ENCODE measurements at places on chromosomes 12 and 14. TPM values are rescaled to one million over a fixed set of nuclear protein-coding genes. Genes with fewer than 3 reads are reported as not detected.

Gene KRT4
- total RNA-seq: not detected

Gene KRT79
- total RNA-seq: 0.28 TPM

Gene KCNC2
- total RNA-seq: 3.2 TPM

Gene SRRM4
- 6.6 TPM for total RNA-seq

Gene TSPAN9
- 27.6 TPM for total RNA-seq

Gene AMIGO2
- total RNA-seq: 5.6 TPM

Gene MUCL1
- not detected for total RNA-seq

Gene SIX6
- 0.11 TPM for total RNA-seq

Gene VRK1
- total RNA-seq: 41.0 TPM

Gene KRT72
- 0.11 TPM for total RNA-seq

Gene IFNG
- not detected for total RNA-seq

Gene TAS2R20
- 3.4 TPM for total RNA-seq

- no peak for DNase-seq
Observed at GRCh38 chr12:92821142-92821541, 108.0 kb downstream of the EEA1 start.

GRCh38 chr12:810671-811415 lies 58.5 kb downstream of the WNK1 start:
- no peak for DNase-seq

- no peak for DNase-seq
Observed at GRCh38 chr12:132414634-132415326, 75.2 kb upstream of the FBRSL1 start.

DNA sequence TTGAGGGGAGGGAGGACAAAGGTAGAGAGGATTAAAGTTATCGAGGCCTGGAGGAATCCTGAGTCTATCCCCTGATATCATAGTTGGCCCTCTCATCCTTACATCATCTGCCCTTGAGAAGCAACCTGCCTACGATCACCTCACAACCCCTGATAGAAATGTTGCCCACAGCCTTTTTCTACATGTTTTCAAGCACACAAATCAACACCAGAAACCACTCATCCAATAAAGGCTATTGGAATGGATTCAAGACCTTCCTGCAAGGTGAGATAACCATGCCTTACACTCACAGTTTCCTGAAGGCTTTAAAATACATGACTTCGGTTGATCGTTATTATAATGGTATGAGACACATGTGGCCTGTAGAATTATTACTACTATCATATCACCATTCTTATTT lies 175.7 kb upstream of the EGLN3 start:
- no peak for DNase-seq

DNA sequence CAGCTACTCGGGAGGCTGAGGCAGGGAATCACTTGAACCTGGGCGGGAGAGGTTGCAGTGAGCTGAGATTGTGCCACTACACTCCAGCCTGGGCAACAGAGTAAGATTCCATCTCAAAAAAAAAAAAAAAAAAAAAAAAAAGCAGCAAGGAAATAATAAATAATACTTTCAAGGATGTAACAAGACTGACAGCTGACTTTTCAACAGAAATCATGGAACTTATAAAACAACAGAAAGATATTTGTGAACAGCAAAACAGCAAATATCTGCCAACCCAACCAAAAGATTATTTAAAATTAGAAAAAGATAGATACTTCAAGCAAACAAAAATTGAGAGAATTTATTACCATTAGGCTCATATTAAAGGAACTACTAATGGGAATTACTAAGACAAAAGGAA lies 115.1 kb downstream of the TSHR start:
- DNase-seq: no peak

- peak; percentile 58 for DNase-seq
Observed at GRCh38 chr14:66383257-66383656, 102.9 kb upstream of the CCDC196 start.

DNA sequence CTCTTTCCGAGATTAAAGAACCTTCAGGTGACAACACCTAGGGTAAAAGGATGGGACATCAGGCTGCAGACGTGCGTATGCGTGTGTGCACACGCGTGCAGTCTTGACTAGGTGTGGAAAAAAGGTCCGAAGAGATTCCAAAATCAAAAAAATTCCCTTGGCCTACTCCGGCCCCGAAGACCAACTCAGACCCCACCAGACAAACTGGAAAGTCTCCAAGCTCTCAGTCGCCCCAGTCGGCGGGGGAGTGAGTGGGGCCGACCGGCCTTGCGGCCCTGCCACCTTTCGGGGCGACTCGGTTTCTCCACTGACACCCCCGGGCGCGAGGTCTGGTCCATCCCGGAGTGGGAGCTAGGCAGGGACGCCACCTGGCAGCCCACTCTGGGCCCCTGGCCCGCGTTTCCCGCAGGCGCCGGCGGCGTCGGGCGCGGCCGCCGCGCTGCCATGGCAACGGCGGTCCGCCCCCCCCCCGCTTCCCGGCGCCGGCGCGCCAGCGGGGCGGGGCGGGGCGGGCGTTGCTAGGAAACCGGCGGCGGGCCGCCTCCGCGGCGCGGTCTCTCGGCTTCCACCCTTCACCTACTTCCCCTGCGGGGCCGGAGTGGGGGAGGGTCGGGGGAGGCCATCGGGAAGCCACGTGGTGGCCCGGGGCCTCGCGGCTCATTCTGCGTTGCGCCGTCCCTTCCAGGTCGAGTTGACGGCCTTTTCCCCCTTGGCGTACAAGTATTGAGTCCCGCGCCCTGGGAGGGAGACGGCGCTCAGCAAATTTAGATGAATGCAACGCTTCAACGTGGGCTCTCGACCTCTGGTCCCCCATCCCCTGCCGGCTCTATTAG lies 253.1 kb downstream of the EFCAB11 start:
- DNase-seq: peak; percentile 89

- no peak for DNase-seq
Observed at GRCh38 chr12:76766161-76766560, 2.2 kb downstream of the ZDHHC17 start.

- DNase-seq: no peak
Observed at GRCh38 chr14:99199846-99200653, 71.9 kb downstream of the BCL11B start.

GRCh38 chr12:26121323-26122060 lies 3.3 kb downstream of the BHLHE41 start:
- DNase-seq: no peak

- DNase-seq: no peak
Observed at GRCh38 chr14:57380935-57381334, 9.5 kb upstream of the NAA30 start.

GRCh38 chr14:79862045-79862444 lies 349.3 kb downstream of the DIO2 start:
- no peak for DNase-seq

DNA sequence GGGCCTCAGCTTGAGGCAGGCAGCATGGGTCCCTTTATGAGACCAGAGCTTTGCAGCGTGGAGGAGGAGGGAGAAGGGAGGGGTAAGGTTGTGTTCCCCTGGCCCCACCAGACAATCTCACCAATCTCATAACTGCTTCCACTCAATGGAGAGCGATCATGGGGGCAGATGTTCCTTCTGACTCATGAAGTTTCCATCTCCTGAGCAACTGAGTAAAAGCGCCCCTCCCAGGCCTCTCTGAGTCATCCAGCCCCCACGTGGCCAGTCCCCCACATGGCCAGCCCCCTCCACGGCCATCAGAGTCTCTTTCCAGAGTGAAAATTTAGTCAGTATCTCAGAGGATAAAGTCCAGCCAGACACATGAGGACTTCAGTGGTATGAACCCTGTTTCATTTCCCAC lies 39.2 kb upstream of the PLXNC1 start:
- DNase-seq: no peak

DNA sequence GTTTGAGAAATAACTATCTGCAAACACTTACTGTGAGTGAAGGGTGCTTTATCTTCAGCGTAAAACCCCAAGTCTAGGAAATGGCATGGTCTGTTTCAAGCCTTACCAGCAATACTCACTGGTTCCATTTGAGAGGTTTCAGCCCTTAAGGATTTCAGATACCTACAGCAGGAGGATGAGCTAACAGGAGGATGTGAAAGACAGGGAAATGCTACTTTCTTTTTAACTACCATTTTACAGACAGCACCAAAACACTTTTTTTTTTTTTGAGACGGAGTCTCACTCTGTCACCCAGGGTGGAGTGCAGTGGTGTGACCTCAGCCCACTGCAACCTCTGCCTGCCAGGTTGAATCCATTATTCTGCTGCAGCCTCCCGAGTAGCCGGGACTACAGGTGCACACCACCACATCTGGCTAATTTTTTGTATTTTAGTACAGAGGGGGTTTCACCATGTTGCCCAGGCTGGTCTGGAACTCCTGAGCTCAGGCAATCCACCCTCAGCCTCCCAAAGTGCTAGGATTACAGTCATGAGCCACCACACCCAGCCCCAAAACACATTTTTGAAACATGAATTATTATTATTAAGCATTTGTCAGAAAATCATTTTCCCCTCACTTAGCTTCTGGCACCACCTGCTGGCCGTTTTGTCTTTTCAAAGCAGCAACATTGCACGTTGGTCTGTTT lies 4.6 kb downstream of the MTRFR start:
- DNase-seq: peak; percentile 82

DNA sequence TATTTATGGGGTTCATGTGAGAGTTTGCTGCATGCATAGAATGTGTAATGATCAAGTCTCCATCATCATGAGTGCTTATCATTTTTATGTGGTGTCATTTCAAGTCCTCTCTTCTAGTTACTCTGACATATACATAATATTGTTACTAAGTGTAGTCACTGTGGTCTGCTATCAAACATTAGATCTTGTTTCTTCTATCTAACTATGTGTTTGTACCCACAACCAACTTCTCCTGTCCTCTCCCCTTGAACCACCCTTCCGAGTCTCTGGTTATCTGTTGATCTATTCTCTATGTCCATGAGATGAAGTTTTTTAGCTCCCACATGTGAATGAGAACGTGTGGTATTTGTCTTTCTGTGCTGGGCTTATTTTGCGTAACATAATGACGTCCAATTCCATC lies 107.7 kb downstream of the RAD51B start:
- no peak for DNase-seq

DNA sequence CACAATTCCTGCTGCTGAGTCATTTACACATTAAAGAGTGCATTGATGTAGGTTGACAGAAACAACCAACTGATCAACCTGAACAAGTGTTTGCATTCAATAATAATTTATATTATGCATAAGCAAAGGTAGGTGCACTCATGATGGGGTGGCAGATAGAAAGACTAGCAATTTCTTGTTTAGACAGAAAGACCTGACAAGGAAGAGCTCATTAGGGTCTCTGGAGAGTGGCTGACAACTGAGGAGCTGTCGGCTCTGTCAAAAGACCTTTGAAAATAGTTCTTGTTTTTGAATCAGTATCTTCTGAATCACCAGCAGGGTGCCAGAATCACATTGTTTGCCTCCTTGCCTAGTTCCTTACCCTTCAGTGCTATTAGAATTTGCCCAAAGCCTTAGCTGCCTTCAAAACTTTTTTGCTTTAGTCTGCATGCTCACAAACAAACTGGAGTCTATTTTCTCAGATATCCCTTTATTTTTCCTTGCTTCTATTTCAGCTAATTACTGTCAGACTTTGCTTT lies 234.7 kb downstream of the BTG1 start:
- DNase-seq: no peak

GRCh38 chr14:98907271-98907670 lies 364.7 kb downstream of the BCL11B start:
- no peak for DNase-seq

DNA sequence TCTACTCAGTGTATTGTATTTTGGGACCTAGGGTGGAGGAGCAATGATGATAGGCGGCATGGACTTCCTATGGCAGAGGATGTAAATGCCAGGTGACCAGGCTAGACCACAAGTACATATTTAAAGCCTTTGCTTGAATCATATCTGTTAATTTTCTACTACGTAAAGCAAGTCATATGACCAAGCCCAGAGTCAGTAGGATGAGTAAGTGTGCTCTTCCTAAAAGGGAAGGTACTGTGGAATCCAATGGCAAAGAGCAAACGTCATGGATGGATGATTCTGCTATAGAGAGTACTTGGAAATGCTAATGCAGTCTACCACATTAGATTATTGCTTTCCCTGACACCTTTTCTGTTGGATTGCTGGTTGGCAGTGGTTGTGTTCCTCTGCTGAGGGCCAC lies 16.8 kb downstream of the GPATCH2L start:
- no peak for DNase-seq

- no peak for DNase-seq
Observed at GRCh38 chr12:91307957-91308670, 125.5 kb upstream of the DCN start.

DNA sequence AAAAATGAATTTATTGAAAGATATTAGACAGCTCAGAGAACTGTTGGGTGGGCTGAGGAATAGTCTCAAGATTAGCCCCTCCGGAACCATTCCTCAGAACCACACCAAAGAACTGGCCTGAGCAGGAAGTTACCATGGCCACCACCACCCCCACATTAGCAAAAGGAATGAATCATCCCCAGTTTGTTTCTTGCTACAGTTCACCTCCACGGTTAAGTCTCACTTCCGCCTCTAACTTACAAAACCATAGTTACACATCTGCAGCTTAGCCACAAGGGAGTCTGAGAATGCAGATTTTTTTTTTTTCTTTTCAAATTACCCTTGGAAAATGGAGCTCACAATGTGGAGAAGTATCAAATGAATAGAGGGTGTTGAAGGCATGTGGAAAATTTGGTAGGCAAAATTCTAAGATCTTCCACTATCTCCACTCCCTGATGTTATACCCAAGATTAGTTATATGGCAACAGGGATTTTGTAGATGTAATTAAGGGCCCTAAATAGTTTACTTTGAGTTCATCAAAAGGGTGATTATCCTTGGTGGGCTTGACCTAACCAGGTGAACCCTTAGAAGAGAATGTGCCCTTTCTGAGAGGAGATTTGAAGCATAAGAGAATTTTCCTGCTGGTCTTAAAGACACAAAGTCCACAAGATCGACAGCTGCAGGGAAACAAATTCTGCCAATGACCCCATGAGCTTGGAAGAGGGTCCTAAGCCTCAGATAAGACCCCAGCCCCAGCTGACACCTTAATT lies 129.8 kb upstream of the KRR1 start:
- peak; percentile 81 for DNase-seq

- DNase-seq: peak; percentile 98
Observed at GRCh38 chr12:93570552-93571364, 1.7 kb upstream of the SOCS2 start.

GRCh38 chr14:51597261-51598001 lies 54.3 kb upstream of the FRMD6 start:
- no peak for DNase-seq

Measured in spinal cord (tissue), 10 donors.